ENCODE measurements at places on chromosomes 7 and 10.
A peak's percentile ranks its signal among the peaks of the same experiment; 100 is the strongest.

GRCh38 chr7:66238773-66239466, 33.8 kb downstream of the TPST1 start:
- no peak for DNase-seq

DNA sequence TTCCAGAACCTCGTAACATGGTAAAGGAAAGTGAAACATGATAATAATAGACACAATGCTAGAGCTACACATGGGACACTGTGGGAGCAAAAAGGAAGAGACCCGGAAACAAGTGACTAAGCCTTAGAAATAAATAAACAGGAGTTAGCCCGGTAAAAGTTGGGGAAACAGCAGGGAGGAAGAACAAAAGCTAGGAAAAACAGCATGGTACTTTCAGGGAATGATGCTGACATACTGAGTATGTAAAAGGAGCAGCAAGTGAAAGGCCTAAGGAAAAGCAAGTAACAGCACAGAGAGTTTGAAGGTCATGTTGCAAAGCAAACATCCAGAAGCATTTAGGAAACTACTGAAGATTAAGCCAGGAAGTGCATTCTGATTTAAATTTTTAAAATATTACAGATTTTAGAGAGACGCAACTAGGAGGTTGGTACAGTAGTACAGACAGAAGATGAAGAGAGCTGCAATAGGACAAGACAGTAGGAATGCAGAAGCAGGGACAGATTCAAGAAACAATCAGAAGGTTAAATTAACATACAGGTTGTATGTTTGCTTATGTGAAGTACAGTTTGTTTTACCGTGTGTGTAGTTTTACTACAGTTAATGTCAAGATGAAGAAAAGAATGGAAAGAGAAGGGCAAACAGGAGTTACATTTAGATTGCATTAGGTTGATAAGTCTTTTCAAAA, 63.7 kb downstream of the ARHGAP12 start:
- no peak for DNase-seq

DNA sequence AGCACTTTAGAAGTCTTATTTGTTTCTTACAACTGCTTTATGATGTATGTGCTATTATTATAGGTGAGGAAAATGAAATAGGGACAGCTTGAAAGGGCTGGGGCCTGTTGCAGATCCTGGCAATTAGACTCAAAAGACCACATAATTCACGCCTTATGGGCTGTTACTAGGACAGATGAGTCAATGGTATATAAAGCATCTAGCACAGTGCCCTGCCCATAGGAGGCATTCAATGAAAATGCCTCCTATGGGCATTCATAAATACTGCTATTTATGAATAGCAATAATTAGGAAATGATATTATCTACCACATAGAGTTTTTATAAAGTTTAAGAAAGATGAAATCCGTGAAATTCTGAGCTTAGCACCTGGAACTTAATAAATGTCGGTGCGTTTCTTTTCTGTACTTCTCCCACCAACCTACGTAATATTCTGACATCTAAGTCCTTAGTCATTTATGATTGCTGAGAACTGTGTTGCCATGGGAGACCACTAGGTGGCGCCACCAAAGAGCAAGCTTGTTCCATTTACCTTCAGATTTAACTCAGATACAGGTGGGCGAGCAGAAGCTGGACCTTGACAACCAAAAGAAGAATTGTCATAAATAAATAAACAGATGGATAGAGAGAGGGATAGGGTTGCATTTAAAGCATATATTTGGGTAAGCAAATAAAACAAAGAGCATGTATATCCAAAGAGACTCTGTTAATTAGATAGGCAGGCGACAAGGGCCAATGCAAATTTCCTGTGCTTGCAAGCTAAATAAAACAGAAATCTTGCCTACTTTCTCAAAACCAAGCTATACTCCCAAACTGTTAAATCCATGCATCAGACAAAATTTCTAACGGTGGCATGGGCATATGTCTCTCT, 699.9 kb downstream of the INHBA start:
- DNase-seq = peak; percentile 37

GRCh38 chr7:30199271-30199670, 64.5 kb downstream of the MTURN start:
- no peak for DNase-seq

- no peak for DNase-seq
These were observed 96.6 kb upstream of the PTN start for GRCh38 chr7:137439829-137440825.

DNA sequence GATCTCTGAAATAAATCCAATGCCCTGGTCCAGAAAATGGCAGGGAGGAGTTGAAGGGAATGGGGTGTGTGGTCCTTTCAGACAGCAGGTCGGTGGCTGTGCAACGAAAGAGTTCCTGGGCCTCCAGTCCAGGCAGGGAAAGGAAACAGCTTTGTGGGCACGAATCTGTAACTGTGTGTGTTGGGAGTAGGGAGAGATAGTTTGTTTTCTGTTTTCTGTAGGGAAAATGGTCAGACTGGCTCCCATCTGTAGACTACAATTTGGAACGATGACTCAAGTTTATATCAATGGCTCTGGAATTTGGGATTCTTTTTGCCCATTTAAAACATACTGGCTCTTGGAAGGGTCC, 2.6 kb upstream of the HOXA9 start:
- no peak for DNase-seq

GRCh38 chr10:23405540-23405939, 33.3 kb upstream of the OTUD1 start:
- DNase-seq = no peak

DNA sequence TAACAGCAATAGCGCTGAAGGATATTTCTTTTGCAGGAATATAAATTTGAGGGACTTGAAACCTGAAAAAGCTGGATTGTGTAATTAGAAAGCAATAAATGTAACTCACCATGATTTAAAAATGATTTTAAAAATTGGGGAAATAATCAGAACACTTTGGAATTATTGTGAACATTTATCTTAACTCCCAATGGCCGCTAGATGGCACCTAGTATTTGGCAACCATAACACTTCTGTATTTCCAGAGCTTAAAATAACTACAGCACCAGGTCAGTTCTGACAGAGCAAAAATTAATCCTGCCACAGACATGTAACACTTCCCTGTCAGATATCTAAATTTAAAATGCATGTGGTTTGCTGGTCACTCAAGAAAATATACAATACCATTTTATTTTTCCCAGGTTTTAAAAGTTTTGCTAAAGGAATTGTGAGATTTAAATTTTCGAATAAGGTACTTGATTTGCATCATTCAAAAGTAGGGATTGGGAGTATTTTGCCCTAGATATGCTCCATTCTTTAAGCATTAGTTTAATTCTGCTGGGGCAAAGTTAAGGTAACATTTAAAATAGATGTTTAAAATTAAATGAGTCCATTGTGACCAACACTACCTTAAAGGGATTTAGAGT, 144.5 kb downstream of the PPP1R3A start:
- no peak for DNase-seq

- no peak for DNase-seq
These were observed 286.1 kb downstream of the EXOC4 start for GRCh38 chr7:133539016-133539415.

- peak; percentile 75 for DNase-seq
These were observed 13.7 kb downstream of the CISD1 start for GRCh38 chr10:58282615-58283014.

- no peak for DNase-seq
These were observed 342.5 kb downstream of the RPS24 start for GRCh38 chr10:78375854-78376785.

DNA sequence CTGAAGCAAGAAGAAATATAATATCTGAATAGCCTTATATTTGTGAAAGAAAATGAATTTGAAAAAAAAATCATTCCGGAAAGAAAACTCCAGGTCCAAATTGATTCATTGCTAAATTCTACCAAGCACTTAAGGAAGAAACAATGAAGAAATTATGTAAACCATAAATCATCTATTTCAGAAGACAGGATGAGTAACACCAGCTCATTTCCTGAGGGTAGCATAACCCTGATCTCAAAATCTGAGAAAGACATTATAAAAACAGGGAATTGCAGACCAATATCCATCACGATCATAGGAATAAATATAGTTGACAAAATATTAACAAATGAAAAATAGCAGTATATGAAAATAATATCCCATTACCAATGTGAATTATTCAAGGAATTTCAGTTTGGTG, 70.1 kb upstream of the RAB18 start:
- DNase-seq = no peak

DNA sequence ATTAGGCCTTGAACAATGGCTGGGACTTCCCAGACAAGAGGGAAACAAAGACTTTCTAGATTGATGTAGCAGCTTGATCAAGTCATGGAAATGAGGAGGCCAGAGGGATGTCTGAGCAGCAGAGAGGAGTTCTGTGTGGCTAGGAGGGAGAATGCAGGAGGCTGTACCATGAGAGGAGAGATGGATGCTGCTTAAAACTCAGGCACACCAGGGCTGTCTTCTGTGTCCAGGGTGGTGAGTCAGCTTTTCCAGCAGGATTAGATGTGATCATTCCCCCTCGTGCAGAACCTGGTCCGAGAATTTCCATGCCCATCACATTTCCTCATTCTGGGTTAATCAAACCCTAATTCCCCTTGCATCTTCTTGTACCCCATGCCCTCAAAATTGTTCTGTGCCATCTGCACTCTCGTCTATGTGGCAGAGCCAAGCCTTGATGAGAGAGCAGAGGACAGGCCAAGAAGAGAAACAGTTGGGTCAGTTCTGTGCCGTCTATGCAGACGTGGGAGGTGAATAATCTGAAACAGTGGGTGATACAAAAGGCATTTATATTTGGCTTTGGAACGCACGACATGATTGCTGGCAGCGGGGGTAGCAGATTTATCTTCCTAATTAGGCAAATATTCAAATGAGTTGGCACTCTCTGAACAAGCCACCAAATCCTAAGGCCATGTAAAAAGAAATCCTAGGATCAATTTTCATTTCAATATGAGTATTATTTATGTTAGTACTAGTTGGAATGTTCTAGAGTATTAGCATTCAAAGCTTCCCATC, 160.7 kb downstream of the TMEM178B start:
- no peak for DNase-seq

Measured in HL-60 (cell line).